ENCODE measurements at places on chromosomes 6 and 20.

DNA sequence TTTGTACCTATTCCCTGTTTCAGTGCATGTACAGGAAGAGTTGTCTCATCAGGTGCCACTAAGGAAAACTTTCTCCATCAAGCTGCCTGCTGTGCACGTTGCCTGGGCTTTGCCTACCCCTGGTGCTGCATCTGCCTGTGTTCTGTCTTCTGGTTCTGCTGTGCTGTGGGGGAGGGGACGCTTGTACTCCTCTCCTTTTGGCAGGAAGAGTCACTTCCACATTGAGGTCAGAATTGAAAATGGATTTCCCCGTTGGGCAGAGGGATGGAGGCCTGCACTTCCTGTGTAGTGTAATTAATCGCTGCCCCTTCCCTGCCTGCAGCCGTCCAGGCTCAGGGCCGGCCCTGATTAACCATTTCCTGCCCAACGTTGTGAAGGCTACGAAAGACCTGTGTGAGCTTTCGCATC lies 153.3 kb downstream of the SCML4 start:
- no peak for DNase-seq

- DNase-seq, result no peak
Observed at GRCh38 chr6:36886950-36887618, 1.3 kb downstream of the C6orf89 start.

- no peak for DNase-seq
Observed at GRCh38 chr6:13165502-13166172, 162.7 kb downstream of the TBC1D7 start.

DNA sequence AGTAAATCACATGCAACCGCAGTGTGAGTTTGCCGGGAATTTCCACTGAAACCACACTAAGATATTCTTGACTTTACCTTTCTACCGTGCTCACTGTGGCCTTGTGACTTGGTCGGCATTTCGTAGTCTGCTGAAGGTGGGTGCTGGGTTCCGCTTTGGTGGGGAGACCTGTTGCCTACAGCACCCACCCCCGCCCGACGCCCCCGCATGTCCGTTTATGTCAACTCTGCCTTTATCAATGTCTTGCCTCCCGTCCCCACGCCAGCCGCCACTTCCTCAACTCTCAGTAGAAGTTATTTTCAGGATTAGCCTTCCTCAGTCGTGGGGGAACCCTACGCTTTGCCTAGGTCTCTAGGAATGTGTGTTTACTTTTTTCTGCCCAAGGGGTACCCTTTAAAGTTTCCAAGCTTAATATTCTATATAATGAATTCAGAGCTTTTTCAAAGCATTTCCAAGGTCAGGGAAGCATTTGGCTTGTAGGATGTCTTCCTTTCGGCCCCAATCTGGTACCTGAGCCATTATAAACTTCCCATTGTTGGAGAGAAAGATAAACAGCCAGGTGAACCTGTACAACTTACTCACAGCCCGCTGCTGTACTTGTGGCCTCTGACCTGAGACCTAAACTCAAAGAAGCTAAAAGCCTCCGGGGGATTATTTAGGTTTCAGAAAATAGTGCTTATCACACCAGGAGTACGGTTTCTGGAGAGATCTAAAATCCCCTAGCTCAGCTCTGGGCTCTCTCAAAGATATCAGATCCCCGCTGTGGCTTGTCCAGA lies 54.2 kb downstream of the TBC1D7 start:
- DNase-seq, result peak; percentile 62

DNA sequence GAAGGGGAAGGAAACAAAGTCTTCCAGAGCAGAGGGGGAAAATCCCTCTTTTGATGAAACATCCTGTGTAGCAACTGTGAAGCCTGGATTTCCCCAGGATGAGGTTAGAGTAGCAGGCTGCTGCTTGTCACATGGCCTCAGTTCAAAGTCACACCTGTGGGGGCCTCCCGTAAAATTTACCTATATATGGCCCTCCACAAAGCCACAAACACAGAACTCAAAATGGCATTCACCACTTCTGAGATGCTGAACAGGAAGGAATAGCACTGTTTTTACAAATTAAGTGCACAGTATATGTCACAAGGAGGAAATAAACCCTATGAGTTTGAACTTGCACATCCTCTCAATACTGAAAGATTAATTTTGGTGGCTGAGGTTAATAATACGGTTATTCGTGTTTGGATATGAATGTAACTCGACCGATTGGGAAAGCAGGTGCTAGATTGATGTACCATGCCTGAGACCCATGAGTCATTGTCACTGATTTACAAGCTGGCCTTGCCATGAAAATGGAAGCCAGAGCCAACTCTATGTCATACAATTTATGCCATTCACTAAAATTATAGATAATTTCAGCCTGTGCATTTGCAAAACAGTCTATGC lies 70.6 kb downstream of the SGK1 start:
- DNase-seq, result peak; percentile 65

DNA sequence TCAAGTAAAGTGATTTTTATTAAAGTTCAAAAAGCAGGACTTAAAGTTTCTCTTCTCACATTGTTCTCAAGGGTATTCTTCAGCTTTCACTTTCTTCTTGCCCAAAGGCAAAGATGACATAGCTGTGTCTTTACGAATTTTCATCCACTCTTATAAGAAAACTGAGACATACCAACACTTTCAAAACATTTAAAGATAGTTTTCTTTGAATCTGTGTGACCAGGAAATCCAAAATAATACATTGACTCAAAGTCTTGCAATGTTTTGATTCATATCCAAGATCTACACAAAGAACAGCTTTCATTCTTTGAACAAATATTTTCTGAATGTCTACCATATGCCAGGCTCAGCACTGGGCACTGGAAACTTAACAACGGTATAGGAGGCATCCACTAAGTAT lies 117.9 kb downstream of the SIM1 start:
- no peak for DNase-seq

GRCh38 chr20:12644461-12644860 lies 364.3 kb upstream of the SPTLC3 start:
- DNase-seq, result no peak

DNA sequence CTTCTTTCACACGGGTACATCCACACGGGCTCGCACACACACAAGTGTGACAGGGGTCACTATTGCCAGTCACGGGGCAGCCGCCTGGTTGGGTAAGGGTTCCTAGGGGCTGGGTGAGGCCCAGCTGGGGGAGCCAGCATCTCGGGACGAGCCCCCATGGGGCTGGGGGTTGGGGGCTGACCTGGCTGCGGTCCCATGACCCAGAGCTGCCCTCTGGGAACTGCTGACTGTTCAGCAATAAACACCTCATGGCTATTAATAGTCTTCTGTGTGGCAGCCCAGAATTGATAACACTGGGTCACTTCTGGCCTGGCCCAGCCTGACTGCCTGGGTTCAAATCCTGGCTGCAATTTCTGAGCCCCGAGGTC lies 23.8 kb downstream of the VEGFA start:
- DNase-seq, result no peak

- peak; percentile 78 for DNase-seq
Observed at GRCh38 chr6:1396952-1397868, 7.8 kb downstream of the FOXF2 start.

DNA sequence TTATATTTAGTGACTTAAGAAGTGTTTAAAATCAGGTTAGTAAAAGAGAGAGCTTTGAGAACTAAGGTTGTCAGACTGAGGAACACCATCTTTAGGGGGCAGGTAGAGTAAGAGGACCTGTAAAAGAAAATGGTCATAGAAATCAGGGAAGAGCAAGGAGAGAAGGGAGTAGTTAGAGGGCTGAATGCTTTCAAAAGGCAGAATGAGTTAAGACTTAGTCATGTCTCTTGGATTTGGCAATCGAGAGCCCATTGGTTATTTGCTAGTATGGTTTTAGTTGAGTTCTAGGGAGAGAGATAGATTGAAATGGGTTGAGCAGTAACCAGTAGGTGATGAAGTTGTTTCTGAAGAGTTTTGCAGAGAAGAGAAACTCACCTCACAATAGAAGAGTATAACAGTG lies 51.1 kb downstream of the RALGAPB start:
- no peak for DNase-seq

GRCh38 chr6:145608850-145609249 lies 126.5 kb downstream of the EPM2A start:
- DNase-seq, result no peak

- no peak for DNase-seq
Observed at GRCh38 chr20:58168843-58169242, 59.6 kb downstream of the ANKRD60 start.

DNA sequence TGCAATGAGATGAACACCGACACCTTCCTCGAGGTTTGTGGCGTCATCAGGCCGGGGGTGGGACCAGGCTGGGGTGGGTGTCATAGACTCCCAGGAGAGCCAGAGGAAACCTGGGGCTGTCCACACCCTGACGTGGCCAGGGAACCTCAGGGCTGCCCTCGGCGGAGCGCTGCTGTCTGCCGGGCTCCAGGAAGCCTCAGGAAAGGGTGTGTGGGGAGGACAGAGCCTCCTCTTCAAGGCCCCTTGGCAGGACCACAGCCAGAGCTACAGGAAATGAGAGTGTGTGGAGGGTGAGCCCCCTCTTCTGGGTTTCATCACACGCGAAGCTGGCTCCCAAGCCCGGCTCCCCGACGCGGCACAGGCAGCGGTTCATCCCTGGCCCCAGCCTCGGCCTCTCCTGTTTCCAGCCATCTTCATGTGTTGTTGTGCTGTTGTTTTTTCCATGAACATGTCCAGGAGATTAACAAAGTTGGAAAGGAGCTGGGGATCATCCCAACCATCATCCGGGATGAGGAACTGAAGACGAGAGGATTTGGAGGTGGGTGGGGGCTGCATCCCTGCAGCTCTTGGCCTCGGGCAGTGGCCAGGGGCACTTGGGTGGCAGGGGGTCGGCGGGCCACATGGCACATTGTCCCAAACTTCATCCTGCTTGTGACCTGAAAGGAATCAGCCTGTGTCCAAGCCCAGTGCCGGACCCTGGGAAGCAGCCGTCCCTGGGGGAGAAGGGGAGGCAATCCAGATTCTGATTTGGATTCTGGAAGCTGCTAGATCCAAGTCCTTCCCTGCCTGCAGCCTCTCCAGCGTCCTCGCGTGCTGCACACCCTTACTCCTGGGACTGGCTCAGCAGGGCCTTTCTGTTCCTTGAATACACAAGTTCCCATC lies 6.4 kb downstream of the NPEPL1 start:
- no peak for DNase-seq

DNA sequence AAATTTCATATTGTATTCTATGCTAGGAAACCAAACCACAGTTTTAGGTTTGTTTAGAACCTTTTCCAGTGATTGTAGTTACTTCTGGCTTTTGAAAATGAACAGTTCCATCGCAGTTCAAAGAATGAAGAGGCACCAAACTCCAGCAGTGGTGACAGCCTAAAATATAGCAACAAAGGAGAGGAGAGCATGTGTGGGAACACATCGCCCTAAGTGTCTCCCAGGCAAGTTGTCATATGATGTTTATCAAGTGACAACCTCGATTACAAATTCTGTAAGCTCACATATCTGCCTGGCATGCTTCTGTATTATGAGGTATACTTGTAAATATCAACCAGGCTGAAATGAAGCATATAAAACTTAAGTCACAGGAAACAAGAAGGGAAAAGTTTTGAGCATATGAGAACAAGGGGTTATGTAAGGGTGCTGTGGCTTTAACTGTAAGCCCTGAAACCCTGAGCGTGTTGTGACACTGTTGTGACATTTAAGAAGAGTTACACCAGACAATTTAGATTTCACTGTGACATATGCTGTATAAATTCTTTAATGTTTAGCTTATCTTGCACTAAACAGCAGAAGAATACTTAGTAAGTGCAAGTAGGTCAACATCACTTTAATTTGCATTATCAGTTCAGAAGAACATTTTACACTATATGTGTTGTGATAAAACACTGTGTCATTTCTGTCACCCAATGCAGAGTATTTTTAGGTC lies 29.1 kb upstream of the FBXL4 start:
- no peak for DNase-seq

All from stimulated activated CD4-positive, alpha-beta T cell treated with anti-CD3 and anti-CD28 coated beads, Interleukin-2, amount 100 ng/mL, for 24 hours (primary cell).